NCI-H2227 treated with DMSO at 0.1 percent for 48 hours (cell line): ENCODE measurements at places on chromosomes 16 and 17.

GRCh38 chr17:49018748-49019147 lies 21.6 kb downstream of the IGF2BP1 start:
- DNase-seq: no peak

- DNase-seq: no peak
These were observed 41.4 kb downstream of the LIG3 start for GRCh38 chr17:35021520-35022380.

DNA sequence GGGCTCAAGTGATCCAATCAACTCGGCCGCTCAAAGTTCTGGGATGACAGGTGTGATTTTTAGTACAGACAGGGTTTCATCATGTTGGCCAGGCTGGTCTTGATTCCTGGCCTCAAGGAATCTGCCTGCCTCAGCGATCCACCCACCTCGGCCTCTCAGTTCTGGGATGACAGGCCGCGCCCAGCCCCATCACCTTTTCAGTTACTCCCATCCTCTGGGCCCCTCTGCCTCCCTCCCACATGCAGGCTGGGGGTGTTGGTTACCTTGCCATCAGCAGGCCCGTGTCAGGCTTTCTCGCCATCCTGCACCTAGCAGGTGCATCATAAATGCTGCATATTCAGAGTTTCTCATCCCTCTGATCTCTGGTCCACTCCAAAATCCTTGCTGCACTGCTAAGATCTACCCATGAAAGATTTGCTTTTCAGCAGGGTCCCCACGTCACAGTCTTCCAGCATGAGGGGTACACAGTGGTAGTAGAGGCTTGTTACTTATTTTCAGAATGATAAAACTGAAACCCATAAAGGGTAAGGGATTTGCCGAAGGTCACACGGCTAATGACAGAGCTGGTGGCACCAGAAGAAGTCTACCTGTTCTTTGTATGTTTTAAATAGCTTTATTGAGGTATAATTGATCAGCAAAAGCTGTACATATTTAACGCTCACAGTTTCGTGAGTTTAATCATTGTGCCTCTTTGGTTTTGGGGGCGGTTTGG lies 16.6 kb downstream of the PMM2 start:
- no peak for DNase-seq

- no peak for DNase-seq
These were observed 29.9 kb downstream of the KANSL1 start for GRCh38 chr17:46163316-46163715.

DNA sequence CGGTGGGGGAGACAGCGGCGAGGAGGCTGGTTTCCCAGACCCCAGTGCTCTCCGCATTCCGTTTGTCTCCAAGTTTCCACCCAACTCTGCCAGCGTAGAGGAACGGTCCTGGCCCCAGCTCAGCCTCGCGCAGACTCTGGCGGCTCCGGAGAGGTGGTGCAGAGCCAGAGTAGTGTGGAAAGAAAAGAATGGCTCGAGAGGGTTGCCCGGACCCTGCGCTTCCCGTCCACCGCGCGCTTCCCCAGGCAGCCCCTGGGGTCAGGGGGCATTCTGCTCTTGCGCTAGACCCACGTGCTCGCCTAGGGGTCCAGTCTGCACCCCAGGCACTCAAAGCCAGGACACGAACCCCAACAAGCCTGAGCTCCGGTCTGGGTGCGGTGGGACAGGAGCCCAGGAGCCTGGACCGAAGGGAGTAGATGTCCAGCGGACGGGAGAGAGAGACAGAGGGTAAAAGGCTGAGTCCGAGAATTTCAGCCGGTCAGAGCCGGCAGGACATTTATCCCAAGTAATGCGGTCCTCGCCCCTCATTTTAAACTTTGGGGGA lies 3.8 kb downstream of the PMP22 start:
- no peak for DNase-seq

DNA sequence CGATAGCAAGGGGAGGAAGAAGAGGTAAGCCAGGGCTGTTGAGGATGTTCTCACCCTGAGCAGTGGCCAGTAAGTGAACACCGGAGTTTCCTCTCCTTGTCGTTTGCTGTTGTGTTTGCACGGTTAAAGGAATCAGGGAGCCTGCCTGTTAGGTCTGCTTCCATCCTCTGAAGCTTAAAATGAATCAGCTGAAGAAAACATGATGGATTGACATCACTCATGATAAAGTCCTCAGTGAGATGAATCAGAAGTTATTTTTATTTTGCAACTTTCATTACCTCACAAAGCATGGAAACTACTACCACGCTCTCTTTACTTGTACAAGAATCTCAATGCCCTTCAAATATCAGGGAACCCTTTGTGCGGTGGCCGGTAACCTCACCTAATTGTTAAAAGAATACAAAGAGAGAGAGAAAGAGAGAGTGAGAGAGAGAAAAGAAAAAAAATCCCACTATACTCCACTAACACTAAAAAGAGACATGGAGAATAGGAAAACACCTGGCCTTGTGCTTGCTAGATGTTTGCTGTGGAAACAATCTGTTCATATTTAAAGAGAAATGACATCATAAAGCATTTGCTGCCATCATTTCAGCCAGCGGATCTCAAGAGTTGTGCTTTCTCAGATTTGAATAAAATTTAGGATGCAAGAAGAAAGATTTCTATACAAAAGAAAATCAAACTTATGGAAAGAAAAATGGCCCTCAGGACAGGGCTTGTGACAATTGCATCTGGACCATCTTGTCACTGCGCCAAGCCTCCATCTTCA lies 441.6 kb upstream of the SALL1 start:
- DNase-seq: no peak

DNA sequence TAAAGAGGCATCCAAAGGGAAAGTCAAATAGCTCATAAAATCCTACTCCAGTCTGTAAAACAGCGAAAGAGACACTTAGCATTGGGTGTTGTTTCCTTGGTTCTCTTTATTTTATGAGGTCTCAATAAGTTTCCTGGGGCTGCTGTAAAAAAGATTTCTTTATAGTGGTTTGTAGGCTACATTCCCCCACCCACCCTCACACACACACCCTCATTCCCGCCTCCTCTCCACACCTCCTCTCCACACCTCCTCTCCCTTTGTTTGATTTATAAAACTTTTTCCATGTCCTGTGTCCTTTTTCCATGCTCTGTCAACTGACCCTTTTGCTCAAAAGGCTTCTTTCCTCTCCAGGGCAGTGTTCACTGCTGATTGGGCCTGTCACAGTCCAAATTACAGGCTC lies 178.9 kb upstream of the SOX9 start:
- no peak for DNase-seq

DNA sequence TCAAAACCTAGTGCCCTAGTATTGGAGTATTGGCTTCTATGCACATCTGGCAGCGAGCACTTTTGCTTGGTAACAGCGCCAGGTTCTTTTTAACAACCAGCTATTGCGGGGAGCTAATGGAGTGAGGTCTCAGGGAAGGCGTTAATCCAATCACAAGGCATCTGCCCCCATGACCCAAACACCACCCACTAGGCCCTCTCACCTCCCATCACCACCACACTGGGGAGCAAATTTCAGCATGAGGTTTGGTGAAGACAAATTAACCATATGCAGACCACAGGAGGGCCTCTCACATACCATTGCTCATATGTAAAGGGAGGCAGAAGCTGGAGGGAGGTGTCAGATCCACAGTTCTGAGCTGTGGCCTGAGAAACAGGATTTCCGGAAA lies 893 bp upstream of the ODF4 start:
- no peak for DNase-seq

GRCh38 chr16:67668495-67669157 lies 2.0 kb downstream of the C16orf86 start:
- DNase-seq: no peak

GRCh38 chr17:34499576-34499975 lies 79.8 kb upstream of the TMEM132E start:
- DNase-seq: no peak

DNA sequence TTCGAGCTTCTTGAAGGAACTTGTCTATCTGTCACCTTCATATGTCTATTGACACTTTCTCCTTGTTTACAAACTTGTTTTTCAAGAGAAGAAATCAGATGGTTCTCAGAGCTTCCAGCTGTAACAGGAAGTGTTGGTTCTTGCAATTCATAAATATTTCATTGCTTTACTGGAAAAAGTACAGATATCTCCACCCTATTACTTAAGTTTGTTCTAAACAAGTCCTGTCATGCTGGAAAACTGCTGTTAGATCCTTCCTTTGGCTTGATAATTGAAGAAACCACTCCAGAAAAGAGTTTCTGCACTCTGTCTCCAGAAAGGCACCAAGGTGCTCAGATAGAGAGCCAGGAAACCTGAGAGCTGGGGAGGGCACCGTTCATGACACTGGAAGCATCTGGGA lies 181.6 kb downstream of the DNAH9 start:
- no peak for DNase-seq

- no peak for DNase-seq
These were observed 34.7 kb downstream of the SOCS3 start for GRCh38 chr17:78325076-78325687.

GRCh38 chr17:67132366-67132765 lies 88.0 kb downstream of the CACNG1 start:
- DNase-seq: no peak
